ENCODE measurements at places on chromosomes 3 and 15.
A peak's percentile ranks its signal among the peaks of the same experiment; 100 is the strongest.

GRCh38 chr3:115134648-115135347, 12.3 kb downstream of the ZBTB20 start:
- DNase-seq, result no peak

DNA sequence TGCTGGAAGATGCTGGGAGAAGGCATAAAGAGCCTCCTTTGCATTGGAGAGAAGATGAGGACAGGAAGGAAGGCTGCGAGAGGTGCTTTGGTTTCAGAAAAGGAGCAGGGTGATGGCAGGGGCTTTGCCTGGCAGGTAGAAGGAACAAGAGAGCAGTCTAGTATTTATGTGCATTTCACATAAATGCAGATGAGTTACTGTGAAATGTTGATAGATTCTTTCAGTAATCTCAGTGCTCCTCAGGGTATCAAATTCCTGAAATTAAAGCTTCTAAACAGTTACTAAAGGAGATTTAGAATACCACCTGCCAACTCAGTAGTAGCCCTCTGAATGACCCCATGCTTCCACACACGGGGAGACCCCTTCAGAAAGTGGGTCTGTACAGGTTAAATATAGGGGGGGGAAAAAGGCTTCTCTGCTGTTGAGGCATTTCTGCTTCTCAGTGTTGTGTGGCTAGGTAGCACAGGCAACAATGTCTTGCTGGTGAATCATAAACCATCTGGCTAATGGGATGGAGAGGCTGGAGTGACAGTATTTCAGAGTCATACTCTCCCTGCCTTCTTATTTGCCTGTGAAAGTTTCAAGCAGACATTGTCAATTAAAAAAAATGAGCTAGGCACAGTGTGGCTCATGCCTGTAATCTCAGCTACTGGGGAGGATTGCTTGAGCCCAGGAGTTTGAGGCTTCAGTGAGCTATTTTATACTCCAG, 14.3 kb upstream of the FBXL22 start:
- DNase-seq, result peak; percentile 89

- no peak for DNase-seq
Observed at GRCh38 chr3:152019508-152019907, 146.1 kb downstream of the SUCNR1 start.

GRCh38 chr3:188184160-188184559, 30.2 kb downstream of the LPP start:
- DNase-seq, result no peak

DNA sequence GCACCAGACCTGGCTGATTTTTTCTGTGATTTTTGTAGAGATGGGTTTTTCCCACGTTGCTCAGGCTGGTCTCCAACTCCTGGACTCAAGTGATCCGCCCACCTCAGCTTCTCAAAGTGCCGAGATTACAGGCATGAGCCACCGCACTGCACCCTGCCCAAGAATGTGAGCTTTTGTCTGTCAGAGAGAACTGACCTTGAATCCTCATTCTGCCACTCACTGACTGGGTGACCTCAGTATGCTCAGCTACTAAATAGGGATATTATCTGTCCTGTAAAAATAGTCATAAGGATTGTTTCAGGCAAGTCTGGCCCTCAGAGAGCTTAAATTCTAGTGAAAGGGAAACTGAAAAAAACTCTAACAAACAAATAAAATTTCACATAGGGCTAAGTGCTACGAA, 2.1 kb upstream of the RFT1 start:
- no peak for DNase-seq

DNA sequence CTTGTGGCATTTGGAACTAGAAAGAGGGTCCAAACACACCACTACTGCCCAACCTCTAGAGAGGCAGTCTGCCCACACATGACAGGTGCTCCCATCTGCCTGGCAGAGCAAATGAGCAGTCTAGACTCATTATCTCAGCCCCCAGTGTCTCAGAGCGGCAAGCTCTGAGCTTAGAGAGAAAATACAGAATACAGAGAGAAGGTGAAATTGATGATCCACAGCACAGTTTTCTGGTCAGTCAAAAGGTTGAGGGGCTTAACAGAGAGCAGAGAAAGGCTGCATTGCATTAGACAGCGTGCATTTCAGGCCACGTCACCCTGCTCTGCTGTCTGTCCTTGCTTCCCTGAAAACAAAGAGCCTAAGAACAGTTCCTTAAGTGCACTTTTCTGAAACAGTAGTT, 135.1 kb downstream of the KCNMB2 start:
- DNase-seq, result no peak

Measured in RKO (cell line).